Inflammatory macrophage treated with lipopolysaccharide for 1 hour (primary cell): ENCODE measurements at places on chromosomes 16 and 17.
A peak's percentile ranks its signal among the peaks of the same experiment; 100 is the strongest.

DNA sequence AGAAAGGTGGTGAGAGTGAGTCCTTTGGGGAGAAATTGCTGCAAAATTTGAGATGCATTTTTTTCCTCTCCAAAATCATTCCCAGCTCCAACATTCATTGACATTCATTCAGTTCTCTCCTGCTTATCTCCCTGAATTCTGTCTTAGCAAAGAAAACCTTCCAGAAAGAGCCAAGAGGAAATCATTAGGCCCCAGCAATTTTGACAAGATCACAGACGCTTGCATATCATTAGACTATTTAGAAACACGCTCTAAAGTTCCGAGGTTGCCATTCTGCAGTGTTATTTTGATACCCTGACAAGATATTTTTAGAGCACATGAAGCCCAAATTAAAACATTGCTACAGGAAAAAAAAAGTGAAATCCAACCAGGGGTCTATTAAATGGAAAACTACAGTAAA is 9.6 kb upstream of the CHCT1 start:
- DNase-seq, result no peak

DNA sequence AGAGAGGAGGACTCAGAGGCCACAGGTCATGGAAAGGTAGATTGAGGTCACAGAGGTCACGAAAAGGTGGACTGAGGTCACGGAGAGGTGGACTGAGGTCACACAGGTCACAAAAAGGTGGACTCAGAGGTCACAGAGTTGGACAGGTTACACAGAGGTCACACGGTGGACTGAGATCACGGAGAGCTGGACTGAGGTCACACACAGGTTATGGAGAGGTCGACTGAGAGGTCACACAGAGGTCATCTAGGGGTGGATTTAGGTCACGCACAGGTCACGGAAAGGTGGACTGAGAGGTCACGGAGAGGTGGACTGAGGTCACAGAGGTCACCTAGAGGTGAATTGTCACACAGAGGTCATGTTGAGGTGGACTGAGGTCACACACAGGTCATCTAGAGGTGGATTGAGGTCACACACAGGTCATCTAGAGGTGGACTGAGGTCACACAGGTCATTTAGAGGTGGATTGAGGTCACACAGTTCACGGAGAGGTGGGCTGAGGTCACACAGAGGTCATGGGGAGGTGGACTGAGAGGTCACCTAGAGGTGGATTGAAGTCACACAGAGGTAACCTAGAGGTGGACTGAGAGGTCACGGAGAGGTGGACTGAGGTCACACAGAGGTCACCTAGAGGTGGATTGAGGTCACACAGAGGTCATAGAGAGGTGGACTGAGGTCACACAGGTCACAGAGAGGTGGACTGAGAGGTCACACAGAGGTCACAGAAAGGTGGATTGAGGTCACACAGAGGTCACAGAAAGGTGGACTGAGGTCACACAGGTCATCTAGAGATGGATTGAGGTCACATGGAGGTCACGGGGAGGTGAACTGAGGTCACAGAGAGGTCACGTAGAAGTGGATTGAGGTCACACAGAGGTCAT is 26.7 kb upstream of the JPT2 start:
- DNase-seq, result no peak

- no peak for DNase-seq
These were observed 10.1 kb downstream of the AFMID start for GRCh38 chr17:78197147-78197832.

- no peak for DNase-seq
These were observed 68.4 kb downstream of the CMC2 start for GRCh38 chr16:80938004-80938878.

GRCh38 chr17:28043741-28044140 is 1.3 kb downstream of the NLK start:
- no peak for DNase-seq

DNA sequence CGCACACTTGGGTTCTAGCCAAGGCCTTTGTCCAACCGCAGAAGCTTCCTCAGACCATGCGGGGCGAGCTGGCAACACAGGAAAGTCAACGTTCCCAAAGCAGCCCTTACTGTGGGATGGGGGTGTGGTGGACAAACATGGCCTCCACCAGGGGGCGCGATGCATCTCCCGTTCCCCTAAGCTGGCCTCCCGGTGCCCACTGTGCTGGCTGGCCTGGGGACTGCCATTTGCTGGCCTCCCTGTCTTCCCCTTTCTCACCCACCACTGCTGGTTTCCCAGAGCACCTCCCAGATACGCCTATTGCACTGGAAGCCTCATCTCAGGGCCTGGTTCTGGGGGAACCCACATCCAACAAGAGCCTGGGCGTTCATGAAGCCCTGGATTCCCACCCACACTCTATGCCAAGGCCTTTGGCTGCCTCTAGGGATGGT is 145.3 kb downstream of the IRF8 start:
- peak; percentile 6 for DNase-seq

GRCh38 chr17:7557775-7558543 is 591 bp upstream of the TNFSF13 start:
- DNase-seq, result peak; percentile 74

GRCh38 chr17:80611816-80612215 is 67.2 kb downstream of the RPTOR start:
- DNase-seq, result no peak

- no peak for DNase-seq
These were observed 12.0 kb upstream of the TMEM106A start for GRCh38 chr17:43199633-43200032.

- no peak for DNase-seq
These were observed 154.0 kb upstream of the KCNJ16 start for GRCh38 chr17:69921046-69921445.

GRCh38 chr17:41775394-41776226 is 10.9 kb downstream of the JUP start:
- DNase-seq, result no peak

GRCh38 chr17:9702914-9703780 is 57.8 kb downstream of the USP43 start:
- DNase-seq, result no peak

DNA sequence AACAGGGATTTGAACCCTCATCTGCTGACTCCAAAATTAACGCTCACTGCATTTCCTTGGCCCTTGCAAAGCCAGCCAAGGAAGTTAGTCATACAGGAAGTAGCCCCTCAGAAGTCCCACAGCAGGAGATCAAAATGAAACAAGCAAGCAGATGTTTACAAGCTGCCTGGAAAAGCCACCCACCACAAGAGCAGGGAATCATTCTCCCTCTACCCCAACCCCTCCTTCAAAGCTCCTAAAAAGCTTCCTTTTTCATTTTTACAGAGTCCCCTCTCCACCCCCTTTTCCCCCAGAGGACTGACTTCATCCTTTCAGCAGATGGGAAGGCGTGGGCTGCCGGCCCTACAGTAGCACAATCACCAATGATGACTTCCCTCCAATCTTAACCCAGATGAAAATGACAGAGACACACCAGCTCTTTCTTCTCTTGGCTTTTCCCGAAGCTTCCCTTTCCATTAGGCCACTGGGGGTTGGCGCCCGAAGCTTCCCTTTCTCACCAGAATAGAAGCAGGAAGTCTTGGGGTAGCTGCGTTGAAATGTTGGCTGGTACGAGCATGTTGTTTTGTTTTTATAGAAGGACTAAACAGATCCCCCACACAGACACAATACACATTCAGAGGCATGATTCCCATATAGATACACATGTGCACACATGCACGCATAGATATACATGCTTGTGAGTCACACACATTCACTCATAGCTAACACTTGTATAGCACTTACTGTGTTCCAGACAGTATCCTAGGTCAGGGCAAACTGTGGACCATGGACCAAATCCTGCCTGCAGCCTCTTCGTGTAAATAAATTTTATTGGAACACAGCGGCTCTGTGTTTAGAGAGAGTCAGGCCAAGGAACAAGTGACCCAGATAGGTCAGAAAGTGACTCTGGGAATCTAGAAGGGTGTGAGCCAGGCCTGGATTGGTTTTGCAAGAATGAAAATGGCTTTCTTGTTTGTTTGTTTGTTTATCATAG is 17.4 kb downstream of the ITPRIPL2 start:
- DNase-seq, result peak; percentile 98

DNA sequence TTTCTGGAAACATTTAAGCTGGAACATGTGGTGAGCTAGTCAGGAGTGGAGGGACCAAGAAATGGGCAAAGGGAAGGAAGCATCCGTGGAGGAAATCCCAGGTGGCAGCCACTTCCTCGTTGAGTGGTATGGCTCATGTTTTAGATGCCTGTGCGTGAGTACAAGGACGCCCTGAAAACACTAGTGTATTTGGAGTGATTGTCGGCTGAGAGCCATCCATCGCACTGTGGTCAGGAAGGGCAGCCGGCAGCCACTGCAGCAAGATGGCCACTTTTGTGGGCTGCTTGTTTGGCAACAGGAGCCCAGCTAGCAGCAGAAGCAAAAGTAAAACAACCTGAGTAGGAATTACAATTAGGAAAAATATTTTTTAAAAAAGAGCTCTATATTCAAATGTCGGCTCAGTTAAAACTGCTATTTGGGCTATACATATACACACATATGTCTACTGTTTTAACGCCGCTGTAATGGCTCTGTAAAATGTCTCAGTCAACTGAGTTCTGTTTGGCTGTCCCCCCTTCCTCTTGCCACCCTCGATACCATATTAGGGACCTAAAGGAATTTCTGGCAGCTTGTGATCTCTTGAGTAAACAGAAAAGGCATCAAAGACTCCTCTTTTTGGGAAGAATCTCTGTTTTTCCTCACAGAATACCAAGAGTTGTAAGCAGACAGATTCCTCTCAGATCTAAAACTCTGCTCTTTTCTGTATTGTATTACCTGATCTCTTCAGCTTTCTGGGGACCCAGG is 39.2 kb downstream of the BRD7 start:
- no peak for DNase-seq

GRCh38 chr17:28871056-28871579 is 16.3 kb downstream of the ERAL1 start:
- DNase-seq, result no peak

GRCh38 chr16:56625140-56625942 is at the start of gene MT1E:
MT1E (plus strand) TSS chr16:56625781; CDS start chr16:56625852, 71 bp downstream.
- peak; percentile 56 for DNase-seq

- DNase-seq, result no peak
These were observed 43.5 kb upstream of the FOXF1 start for GRCh38 chr16:86466696-86467406.

DNA sequence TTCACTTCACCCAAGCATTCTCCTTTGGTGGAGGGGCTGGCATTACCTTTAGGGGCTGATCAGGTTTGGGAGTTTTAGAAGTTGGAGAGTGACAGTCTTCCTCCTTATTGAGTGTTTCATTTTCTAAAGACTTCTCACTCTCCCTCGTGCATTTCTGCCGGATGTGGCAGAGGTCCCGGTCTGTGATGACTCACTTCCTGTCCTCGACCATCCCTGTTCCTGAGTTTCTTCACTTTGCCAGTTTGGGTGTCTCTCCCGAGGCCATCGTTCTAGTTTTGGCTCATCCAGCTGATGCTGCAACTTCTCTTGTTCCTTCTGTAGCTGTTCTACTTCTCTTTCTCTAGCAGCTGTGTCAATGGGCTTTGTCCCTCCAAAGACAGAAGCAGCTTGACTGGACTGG is 104.3 kb downstream of the PHKB start:
- DNase-seq, result peak; percentile 86

DNA sequence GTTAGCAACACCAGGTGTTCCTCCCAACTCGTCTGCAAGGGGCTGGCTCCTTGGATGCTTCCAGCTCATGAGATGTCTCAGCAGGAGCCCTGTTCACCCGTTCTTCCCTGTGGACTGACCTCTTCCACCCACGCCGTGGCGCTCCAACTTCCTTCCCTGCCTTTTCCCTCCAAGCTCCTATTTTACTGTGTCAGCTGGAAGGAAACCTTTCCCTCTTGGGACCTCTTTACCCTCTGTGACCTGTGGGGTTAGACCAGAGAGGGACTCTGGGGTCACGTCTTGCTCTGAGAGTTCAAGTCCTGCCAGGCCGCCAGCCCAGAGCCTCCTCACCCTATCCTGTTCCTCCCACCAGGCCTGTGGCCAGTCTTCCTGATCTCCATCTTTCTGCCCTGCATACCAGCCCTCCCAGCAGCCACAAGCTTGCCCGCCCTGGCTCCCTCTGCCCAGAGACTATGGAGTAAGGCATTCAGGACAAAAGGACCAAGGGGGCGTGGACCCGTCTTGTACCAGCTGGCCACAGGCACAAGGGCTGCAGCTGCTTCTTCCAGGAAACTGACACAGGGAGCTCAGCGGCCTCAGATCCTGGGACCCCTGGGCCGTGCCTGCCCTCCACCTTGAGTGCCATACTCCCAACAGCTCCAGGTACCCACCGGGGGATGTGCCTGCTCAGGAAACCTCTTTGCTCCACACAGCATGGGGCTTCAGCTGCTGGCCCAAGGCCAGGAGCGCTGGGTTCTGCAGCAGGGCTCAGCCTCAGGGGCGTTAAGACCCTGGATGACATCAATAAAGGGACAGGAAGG is 3.0 kb downstream of the PAQR4 start:
- DNase-seq, result no peak

- DNase-seq, result no peak
These were observed 165.0 kb upstream of the RBFOX1 start for GRCh38 chr16:7167626-7168025.

- peak; percentile 88 for DNase-seq
These were observed at the start of gene TBC1D24 for GRCh38 chr16:2474877-2475412. TBC1D24 (plus strand) TSS chr16:2475127; CDS start chr16:2496149, 21,022 bp downstream.

- peak; percentile 82 for DNase-seq
These were observed 22.8 kb downstream of the OMG start for GRCh38 chr17:31274252-31274651.

DNA sequence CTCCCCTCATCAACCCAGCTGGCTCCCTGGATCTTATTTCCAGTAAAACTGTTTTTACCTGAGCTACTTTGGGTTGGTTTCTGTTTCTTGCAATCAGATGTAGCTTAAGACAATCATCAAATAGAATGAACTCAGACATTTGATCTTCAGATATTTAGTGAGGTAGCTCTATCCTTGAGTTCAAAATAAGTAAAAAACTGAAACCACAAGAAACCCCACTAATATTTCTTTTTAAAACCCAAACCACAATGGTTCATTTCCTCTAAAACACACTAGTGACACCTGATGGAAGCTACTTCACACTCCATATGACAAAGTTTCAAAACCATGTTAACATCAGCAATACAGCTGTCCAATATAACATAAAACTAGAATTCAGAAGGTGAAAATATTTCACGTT is 37.8 kb downstream of the CACNG1 start:
- DNase-seq, result no peak

- DNase-seq, result no peak
These were observed 41.8 kb upstream of the CDH8 start for GRCh38 chr16:62077998-62078397.

DNA sequence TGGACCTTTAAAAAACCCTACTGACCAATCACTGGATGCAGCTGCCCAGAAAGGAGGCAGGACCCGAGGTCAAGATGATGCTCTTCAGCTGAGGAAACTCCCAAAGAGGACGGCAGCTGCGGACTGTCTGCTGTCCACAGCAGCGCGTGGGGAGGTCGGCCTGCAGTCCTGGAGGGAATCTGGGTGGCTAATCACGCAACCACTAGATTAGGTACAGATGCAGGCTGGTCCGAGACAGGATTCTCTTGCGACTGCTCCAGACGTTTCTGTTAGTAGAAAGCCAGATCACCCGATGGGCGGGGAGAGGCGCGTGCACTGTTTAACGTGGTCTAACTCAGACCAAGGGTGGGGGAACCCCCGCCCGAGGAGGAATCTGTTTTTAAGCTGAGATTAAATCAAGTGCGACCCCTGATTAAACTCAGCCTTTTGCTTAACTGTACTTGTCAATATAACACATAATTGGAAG is 8.8 kb downstream of the CTRB2 start:
- DNase-seq, result no peak
